Hair follicular keratinocyte (primary cell): ENCODE measurements at places on chromosomes 16 and 17. TPM values are rescaled to one million over a fixed set of nuclear protein-coding genes. Genes with fewer than 3 reads are reported as not detected.

Gene MGAT5B
- total RNA-seq, result 0.15 and 0.39 TPM in 2 replicates

Gene PDXDC1
- 45.0 and 47.5 TPM in 2 replicates for total RNA-seq

Gene AURKB
- 21.2 and 98.5 TPM in 2 replicates for total RNA-seq

Gene XAF1
- total RNA-seq, result 0.84 and 2.0 TPM in 2 replicates

Gene GCGR
- total RNA-seq, result not detected in 2 replicates

Gene CFAP52
- not detected in 2 replicates for total RNA-seq

Gene DRC7
- not detected in 2 replicates for total RNA-seq

Gene C16orf92
- not detected in 2 replicates for total RNA-seq

Gene CDYL2
- 2.4 and 4.5 TPM in 2 replicates for total RNA-seq

Gene UNC13D
- 0.87 and 1.2 TPM in 2 replicates for total RNA-seq

Gene HSD17B2
- 4.6 and 12.3 TPM in 2 replicates for total RNA-seq
